Sciatic nerve (tissue), 2 donors: ENCODE measurements at places on chromosomes 2 and 18.

DNA sequence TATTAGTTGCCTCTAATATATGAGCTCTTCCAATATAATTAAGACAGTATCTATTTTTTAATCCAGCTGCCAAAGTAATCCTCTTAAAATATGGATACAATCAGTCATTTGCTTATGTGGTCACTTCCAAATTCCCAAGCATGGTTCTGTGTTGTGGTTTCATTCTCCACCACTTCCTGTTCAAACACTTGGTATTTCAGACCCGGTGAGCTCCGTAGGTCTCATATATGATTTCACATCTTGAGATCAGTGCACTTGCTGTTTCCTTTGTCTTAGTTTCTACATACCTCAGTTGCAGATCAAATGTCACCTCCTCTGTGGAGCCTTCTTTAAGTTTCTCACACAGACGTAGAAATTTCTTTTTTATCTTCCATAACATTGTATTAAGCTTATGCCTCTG, 254.2 kb downstream of the KCNS3 start:
- no peak for DNase-seq

GRCh38 chr18:10035281-10035991, 121.6 kb downstream of the VAPA start:
- no peak for DNase-seq

DNA sequence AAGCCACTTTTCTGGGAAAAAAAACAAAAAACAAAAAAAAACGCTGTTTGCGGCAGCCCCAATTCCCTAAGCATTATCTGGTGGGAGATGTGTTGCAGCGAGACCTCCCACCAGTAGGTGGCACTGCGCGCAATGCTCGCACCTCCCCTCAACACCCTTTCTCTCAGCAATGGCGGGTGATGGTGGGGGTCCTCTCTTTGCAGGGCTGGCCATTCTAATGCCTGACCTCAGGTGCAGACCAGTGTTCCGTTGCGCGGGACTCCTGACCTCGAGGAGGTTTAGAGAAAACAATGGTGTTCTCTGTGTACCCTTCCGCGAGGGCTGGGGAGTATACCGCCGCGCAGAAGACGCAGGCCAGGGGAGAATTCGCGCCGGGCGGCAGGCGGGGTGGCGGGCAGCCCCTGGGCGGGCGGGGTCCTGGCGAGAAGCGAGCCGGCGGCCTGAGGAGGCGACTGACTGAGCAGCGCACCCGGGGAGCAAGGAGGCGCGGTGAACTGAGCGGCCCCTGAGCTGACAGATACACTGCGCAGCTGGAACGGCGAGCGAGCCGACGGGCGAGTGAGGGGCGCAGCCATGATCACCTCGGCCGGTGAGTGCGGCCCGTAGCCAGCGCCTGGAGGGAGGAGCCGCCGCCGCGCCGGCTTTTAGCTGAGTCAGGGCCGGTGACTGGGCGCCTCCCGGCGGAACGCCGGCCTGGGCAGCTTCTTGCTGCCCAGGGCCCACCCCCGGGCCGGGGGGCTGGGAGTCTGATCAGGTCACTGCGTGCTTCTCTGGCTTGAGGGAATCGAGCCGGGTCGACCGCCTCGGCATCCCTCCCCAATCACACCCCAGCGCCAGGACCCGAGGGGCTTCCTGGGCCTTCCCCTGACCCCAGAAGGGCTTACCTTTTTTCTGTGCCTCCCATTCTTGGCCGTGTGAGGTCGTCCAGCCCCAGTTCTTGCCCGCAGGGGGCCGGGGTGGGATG, at the start of gene PSMD1:
Gene PSMD1 (plus strand): TSS at position 415 of the 964 bp plus-strand sequence. CDS start 159 bp downstream, at position 574.
- peak; percentile 94 for DNase-seq

DNA sequence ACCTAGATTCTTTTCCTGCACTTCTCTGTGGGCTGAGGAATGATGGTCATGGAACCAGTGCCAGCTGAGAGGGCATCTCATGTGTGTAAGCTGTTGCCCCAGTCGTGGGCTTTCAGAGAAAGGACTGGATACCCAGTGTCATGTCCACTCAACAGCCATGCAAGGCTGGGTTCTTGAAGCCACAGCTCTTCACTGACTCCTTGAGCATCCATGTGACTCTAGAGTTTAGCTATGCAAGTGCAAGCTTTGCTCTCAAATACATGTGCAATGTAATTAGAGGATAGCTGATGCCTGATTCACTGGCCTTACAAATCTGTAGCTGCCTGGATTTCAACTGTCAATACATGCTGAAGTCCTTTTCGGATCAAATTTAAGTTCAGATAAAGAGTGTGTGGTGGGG, 46.8 kb upstream of the EML6 start:
- no peak for DNase-seq

DNA sequence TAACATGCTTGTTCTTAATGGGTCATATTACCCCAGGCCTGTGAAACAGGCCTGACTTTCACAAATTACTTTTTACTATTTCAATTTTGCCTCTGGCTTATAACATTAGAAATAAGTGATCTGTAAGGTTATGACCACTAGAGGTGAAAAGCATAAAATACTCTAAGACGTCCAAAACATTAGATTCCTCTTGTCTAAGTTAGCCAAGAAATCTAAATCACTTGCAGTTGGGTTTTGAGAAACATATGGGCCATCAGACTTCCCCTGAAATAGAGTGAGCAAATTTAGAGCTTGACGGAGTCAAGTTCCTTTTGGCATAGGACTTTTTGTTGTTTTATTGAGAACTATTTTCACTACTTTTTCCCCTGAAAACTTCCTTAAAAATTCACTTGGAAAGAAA, 32.7 kb upstream of the RIT2 start:
- DNase-seq: no peak

DNA sequence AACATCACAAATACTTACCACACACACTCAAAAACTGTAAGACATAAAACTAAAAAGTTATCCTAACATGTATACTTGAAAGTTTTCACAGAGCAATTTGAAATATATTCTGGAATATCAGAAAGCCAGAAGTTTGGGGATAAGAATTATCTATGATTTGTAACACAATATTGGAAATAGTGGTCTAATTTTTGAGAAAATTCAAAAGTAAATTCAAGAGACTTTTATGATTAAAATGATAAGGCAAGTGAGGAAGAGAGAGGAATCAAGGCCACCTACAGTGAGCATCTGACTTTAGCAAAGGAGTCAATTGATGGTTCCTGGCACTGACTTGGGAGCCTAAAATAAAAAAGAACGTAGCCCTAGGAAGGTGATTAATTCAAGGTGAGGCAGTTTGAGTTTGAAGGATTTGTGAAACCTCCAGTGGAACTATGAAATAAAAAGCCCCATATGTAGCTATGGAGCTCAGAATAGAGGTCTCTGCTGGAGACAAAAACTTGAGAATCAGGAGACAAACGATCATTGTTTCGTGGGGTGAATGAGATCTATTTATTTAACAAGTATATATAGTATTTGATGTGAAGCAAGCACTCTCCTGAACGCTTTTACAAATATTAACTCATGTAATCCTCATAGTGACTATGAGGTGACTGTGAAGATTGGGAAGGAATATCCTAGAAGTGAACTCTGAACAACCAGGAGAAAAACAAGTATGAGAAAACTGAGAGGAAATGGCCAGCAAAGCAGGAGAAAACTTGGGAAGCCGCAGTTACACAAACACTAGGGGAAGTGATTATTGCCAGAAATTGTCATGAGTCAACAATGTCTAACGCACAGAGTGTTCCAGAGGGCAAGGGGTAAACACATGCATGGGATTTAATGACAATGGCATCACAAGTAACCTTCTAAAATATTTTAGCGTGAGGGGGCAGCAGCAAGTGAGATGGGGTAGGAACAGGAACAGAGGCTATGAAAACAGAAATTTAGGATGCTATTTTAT, 12.8 kb downstream of the TFPI start:
- DNase-seq: no peak

- no peak for DNase-seq
Observed at GRCh38 chr18:23968638-23969604, 45.6 kb upstream of the TTC39C start.
